ENCODE measurements at places on chromosomes 3 and 15.

DNA sequence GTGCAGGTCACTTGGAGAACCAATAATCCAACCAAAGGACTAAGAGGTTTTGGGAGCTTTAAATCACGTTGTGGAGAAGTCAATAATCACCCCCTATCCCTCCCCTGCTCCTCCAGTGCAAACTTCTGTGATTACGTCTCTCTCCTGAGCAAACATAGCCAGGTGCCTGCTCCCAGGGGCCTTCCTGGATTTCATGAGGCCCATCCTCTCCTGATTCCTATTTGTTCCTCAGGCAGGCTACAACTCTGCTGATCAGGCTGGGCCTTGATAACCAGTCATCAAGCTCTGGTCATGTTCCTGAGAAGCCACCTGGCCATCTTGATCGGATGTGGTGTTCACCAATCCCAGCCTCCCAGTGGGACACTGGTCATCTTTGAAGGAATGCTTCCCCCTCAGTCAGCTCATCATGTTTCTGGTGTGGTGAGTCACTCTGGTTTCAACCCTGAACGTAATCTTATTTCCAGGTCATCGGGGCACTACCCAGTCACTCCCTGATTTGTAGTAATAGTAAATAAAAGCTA is 2.9 kb upstream of the ZNF710 start:
- no peak for DNase-seq

DNA sequence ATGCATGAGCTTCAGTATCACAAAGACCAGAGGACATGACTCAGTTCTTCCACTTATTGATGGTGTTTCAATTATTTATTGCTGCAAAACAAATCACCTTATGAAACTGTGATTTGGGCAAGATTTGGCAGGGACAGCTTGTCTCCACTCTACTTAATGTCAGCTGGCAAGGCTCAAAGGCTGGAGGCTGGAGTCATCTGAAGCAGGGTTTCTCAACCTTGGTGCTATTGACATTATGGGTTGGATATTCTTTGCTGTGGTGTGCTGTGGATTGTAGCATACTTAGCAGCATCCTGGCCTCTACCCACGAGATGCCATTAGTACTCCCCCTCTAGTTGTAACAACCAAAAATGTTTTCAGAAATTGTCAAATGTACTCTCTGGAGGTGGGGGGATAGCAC is 138.8 kb upstream of the PEX5L start:
- no peak for DNase-seq

- no peak for DNase-seq
Measured at GRCh38 chr15:57061281-57061680, 142.8 kb downstream of the TCF12 start.

GRCh38 chr3:141249041-141249440 is 17.4 kb downstream of the PXYLP1 start:
- DNase-seq: no peak

GRCh38 chr15:52071570-52071969 is 41.0 kb downstream of the BCL2L10 start:
- no peak for DNase-seq

- DNase-seq: no peak
Measured at GRCh38 chr3:13588221-13588701, 39.3 kb downstream of the FBLN2 start.

DNA sequence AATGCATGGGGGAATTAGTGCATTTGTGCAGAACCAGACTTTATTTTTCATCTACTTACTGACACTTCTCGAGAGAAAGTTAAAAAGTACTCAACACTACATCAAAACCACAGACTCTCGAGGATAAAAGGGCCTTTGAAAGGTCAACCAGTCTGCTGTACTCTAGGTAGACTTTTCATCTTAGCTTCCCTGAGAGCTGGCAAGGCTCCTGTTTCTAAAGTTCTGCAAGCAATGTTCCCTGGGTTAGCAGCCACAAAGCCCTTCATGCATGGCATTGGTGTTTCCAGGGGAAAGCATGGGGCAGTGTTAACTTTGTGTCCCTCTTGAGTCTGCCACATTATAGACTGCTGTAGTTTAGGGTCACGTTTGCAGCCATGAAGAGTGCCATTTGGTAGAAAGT is 106.4 kb upstream of the PFN2 start:
- DNase-seq: no peak
